NCI-H510A (cell line): ENCODE measurements at places on chromosomes 1 and 21.

DNA sequence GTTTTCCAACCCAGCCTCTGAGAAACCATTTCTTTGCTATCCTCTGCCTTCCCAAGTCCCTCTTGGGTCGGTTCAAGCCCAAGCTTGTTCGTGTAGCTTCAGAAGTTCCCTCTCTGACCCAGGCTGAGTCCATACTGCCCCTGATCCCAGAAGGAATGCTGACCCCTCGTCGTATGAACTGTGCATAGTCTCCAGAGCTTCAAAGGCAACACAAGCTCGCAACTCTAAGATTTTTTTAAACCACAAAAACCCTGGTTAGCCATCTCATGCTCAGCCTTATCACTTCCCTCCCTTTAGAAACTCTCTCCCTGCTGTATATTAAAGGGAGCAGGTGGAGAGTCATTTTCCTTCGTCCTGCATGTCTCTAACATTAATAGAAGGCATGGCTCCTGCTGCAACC lies 23.8 kb downstream of the EIF2D start:
- no peak for DNase-seq

DNA sequence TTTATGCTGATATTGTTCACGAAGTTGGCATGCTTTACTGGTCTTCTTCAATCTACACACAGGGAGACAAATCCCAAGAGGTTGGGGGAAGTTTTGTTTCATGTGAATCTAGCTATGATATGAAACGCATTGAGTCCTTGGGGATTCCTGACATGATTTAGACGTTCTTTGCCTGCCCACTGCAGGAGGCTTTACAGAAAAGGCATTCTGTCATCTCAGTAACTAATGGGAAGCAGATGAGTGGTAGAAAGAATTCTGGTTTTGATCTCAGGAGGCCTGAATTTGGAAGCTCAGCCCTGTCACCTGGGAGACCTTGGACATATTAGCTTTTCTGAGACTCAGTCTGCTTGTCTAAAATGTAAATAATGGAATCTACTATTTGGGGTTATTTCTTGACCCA lies 383.0 kb upstream of the NFIA start:
- DNase-seq, result no peak

DNA sequence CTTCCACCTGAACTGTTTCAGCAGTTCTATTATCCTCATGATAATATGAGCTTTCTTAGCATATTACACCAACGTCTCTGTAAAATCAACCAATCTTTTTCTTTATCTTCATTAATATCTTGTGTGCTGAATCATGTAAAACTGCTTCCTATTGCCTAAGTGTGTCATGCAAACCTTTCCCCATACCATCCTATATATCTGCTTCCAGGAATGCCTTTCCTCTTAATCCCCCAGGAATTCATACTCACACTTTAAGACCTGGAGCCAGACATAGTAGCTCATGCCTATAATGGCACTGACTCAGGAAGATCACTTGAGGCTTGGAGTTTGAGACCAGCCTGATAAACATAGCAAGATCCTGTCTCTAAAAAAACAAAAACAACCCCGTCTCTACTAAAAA lies 183.9 kb downstream of the NRIP1 start:
- DNase-seq, result no peak

- DNase-seq, result no peak
Measured at GRCh38 chr1:3943123-3943431, 43.0 kb upstream of the C1orf174 start.

DNA sequence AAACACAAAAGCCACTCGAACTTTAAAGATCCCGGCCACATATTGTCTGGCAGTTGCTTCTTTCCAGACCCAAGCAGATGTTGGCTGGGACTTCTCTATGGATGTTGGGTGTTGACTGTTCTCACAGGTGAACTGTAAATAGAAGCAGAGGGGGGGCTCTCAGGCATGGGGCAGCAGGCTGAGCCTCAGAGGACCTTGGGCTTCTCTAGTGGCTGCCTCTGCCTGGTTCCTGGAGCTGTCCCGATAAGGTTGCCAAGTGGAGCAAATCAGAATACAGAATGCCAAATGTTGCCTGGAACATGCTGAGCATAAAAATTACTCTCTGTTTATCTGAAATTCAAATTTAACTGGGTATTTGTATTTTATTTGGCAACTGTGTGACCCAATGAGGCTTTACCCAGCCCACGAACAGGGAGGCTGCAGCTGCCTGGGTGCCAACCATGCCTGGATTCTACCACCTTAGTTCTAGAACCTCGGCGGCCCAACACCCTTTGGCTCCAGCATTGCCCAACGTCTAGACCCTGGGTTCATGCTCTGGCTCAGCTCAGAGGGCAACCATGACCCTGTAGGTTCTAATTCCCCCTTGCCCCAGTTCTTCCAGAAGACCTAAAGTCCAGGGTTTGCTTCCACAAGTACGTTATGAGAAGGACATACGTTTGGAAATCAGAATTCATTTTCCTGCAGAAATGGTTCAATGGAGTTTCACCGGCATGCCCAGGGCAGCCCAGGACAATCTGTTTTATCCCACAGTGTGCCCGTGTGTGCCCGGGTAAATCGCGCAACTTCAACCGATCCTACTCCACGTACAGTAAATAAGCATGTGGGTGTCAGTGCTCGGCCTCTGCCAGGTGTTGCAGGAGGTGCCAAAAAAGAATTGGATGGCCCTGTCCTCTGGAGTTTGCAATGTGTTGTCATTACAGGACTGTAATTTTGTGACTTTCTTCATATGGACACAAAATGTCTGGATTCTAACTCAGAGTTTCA lies 5.4 kb upstream of the SLC45A1 start:
- peak; percentile 98 for DNase-seq

DNA sequence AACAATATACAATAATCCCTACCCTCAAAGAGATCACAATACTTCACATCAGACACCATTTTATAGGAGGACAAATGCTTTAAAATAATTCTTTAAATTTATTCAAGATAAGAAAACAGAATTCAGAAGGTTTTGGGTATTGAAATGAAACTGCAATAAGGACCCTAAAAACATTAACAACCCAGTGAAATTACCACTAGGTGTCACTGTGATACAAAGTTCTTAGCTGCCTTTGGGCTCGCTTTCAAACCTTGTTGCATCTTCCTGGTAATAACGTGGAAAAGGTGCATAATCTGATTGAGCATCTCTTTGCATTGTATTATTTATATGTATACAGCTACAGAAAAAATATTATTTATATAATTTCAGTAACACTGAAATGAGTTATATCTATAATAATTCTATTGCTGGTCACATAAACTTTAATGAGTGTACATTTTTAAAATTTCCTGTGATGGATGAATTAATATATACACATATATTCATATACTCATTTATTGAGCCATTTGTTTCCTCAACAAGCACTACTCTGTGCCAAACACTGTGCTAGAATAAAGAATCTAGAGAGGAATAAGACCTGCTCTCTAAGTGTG lies 185.2 kb downstream of the FAF1 start:
- no peak for DNase-seq

GRCh38 chr1:32886004-32886827 lies at the start of gene HPCA:
Gene HPCA (plus strand): TSS chr1:32886491. CDS start chr1:32888899, 2,408 bp downstream.
- DNase-seq, result no peak

- no peak for DNase-seq
Measured at GRCh38 chr1:18145851-18146618, 38.4 kb downstream of the IGSF21 start.

DNA sequence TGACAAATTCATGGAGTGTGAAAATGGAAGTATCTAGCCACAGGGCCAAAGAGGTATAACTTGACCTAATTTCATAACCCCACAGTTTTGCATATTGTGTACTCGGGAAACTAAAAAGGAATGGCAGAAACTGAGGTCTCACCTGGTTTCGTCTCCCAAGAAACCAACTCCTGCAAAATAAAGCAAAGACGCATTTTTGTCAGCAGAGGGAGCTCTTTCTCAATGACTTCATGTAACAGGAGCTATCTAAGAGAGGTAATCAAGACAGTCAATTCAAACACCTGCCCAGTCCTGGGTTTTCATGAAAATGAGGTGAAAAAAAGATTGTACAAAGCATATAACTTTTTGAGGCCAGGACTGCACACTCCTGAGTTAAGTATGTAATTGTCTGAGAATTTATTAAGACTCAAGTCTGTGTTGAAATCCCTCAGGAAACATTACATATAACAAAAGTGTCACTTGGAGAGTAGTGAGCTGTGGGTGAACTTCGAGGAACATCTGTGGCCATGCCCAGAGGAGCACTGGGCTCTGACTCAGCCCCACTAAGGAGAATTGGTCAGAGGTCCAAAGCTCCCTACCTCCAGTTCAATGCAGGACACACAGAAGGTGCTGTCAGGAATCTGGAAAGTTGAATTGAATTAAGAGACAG lies 17.6 kb downstream of the FCRL4 start:
- DNase-seq, result peak; percentile 4

DNA sequence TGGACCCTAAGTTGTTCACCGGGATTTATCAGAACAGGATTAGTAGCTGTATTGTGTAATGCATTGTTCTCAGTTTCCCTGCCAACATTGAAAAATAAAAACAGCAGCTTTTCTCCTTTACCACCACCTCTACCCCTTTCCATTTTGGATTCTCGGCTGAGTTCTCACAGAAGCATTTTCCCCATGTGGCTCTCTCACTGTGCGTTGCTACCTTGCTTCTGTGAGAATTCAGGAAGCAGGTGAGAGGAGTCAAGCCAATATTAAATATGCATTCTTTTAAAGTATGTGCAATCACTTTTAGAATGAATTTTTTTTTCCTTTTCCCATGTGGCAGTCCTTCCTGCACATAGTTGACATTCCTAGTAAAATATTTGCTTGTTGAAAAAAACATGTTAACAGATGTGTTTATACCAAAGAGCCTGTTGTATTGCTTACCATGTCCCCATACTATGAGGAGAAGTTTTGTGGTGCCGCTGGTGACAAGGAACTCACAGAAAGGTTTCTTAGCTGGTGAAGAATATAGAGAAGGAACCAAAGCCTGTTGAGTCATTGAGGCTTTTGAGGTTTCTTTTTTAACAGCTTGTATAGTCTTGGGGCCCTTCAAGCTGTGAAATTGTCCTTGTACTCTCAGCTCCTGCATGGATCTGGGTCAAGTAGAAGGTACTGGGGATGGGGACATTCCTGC lies 3.9 kb upstream of the OLFML3 start:
- DNase-seq, result no peak

DNA sequence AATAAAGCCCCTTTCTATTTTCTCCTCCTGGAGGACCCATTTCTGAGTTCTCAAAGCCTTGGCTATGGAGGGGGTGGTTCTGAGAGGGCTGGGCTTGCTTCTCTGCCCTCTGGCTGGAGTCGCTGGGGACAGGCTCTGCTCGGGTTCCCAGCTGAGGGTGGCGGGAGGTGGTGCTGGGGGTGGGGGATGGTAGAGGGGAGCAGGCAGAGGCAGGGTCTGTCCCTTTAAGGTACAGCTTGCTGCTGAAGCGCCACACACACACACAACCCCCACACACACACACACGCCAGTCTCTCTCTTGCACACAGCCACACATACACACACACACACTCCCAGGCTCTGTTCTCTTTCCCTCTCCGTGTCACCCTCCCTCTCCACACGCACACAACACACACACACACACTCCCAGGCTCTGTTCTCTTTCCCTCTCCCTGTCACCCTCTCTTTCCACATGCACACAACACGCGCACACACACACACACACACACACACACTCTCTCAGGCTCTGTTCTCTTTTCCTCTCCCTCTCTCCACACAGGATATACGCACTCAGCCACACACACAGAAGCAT lies 69.8 kb upstream of the SSBP3 start:
- DNase-seq, result no peak

- no peak for DNase-seq
Measured at GRCh38 chr1:32539584-32540571, 651 bp downstream of the ZBTB8A start.

- DNase-seq, result no peak
Measured at GRCh38 chr1:229942501-229942900, 124.5 kb upstream of the GALNT2 start.

DNA sequence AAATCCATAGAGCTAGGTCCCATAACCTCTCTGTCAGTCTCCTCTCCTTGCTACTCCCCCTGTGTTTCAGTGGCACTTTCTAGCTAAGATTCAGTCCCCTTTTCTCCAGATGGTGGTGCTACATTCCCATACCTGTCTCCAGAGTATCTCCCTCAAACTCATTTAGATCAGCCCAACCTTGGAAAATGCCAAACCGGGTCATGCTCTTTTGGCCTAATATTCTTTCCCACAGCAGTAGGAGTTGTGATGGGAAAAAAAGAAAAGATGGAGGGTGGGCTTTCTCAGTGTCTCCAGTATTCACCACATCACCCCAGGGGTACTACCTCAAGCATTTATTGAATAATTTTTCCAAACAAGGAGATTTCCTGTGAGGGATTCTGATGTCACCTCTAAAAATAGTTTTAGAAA lies 3.2 kb upstream of the RXFP4 start:
- no peak for DNase-seq

- DNase-seq, result no peak
Measured at GRCh38 chr1:233427907-233428306, 100.4 kb downstream of the MAP3K21 start.

GRCh38 chr1:231207437-231207836 lies 33.6 kb upstream of the GNPAT start:
- DNase-seq, result no peak
